ENCODE measurements at places on chromosomes 12 and 14. TPM values are rescaled to one million over a fixed set of nuclear protein-coding genes. Genes with fewer than 3 reads are reported as not detected.

GRCh38 chr14:95192311-95192710 lies 35.0 kb upstream of the DICER1 start:
- H3K27ac ChIP-seq = no peak overlapping the region
- no peak for DNase-seq
- no peaks in the 10 kb centered on the region for H3K4me1 ChIP-seq
- no peak overlapping the region for H3K4me3 ChIP-seq
- no peaks in the 10 kb centered on the region for H3K36me3 ChIP-seq

- no peaks in the 10 kb centered on the region for H3K36me3 ChIP-seq
- no peak overlapping the region for H3K4me3 ChIP-seq
- no peaks in the 10 kb centered on the region for H3K27me3 ChIP-seq
- no peak for DNase-seq
- no peak overlapping the region for H3K27ac ChIP-seq
Observed at GRCh38 chr14:71852181-71852580, 80.0 kb upstream of the RGS6 start.

- no peak overlapping the region for H3K27ac ChIP-seq
- no peak for DNase-seq
Observed at GRCh38 chr12:39329018-39329417, 113.9 kb downstream of the KIF21A start.

Gene GPX2
- total RNA-seq = 2.6 TPM

Gene PAH
- total RNA-seq = 10.1 TPM

Gene WNT1
- total RNA-seq = not detected

DNA sequence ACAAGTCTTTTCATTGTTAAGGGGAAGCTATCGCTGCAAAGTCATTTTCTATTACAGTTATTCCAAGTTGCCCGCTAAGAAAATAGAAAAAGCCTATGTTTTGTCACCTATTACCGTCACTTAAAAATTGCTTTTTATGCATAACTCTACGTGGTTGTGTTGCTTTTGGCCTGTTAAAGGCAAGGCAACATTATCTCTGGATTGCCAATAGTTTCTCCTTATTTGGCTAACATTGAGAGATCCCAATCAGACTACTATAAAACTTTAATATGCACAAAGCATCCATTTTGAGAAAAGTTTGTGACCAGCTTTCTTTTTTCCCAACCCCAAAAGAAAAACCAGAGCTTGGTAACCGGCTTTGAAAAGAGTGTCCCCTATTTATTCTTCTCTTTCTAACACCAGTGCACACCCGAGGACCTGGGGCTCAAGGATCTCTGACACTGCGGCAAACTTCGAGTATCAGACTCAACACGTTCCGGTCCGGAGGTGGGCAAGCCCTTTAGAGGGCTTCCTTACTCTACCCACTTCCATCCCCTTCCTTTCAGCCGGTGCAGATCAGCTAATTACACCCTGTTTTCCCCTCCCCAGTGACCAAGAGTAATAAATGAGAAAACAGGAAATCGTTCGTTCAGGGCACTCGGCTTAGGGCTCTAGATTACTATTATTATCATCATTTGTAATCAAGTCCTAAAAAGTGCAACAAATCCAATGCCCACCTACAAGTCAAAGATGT lies 1.2 kb downstream of the PPP1R12A start:
- H3K4me1 ChIP-seq = peaks cover 22% of the 10 kb centered on the region
- no peak for DNase-seq
- no peaks in the 10 kb centered on the region for H3K36me3 ChIP-seq
- peak overlapping the region; percentile 79 for H3K4me3 ChIP-seq
- H3K27me3 ChIP-seq = no peaks in the 10 kb centered on the region

- no peak overlapping the region for H3K4me3 ChIP-seq
- H3K27ac ChIP-seq = no peak overlapping the region
- H3K36me3 ChIP-seq = no peaks in the 10 kb centered on the region
- no peaks in the 10 kb centered on the region for H3K4me1 ChIP-seq
Observed at GRCh38 chr12:99771659-99772058, 124.1 kb downstream of the GARIN6 start.

Gene INHBE
- total RNA-seq = not detected

DNA sequence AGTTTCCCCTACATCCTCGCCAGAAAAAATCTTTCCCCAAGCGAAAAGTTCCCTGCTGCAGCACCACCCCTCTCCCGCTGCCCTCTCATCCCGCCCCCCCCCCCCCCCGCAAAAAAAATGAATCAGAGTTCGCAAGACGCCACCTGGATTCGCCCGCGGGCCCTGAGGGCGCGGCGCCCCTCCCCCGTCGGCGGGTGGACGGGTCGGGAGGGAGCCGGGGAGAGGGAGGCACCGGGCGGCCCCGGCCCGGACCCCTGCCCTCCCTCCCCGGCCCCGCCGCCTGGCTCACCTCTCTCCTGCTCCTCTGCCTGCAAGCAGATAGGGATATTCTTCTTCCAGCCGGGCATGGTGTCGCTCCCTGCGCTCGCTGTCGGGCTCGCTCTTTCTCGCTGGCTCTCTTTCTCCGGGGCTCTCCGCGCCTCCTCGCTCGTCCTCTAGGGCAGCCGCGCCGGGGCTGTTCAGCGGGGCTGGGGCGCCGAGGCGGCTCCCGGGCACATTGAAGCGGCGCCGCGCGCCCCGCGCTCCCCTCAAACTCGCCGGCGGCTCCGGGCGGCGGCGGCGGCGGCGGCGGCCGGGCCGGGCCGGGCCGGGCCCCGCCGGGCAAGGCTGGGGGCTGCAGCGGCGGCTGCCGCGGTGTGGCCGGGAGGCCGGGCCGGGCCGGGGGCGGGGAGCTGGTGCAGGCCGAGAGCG lies 200.3 kb upstream of the CAND1 start:
- no peaks in the 10 kb centered on the region for H3K27me3 ChIP-seq
- no peaks in the 10 kb centered on the region for H3K36me3 ChIP-seq
- no peaks in the 10 kb centered on the region for H3K4me1 ChIP-seq
- H3K27ac ChIP-seq = peak overlapping the region; percentile 40
- peak; percentile 67 for DNase-seq

Gene KRT82
- not detected for total RNA-seq

GRCh38 chr12:106767954-106768822 lies 6.3 kb upstream of the RIC8B start:
- peak overlapping the region; percentile 74 for H3K27ac ChIP-seq
- DNase-seq = no peak
- H3K36me3 ChIP-seq = no peaks in the 10 kb centered on the region
- H3K27me3 ChIP-seq = no peaks in the 10 kb centered on the region
- H3K4me1 ChIP-seq = peaks cover 4% of the 10 kb centered on the region
- H3K4me3 ChIP-seq = no peak overlapping the region

DNA sequence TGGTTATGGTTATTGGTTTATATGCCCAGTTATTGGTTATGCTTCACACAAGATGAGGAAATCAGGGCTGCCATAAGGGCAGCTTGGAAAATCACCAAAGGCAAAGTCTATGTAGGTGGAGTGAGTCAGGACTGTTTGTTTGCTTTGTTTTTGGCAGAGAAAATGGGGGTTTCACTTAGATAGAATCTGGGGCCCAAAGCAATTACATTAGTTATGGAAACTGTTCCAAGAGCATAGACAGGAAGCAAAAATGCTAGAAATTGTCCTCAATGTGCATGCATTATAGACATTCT lies 2.2 kb downstream of the VAMP1 start:
- H3K36me3 ChIP-seq = peaks cover 15% of the 10 kb centered on the region
- H3K4me3 ChIP-seq = no peak overlapping the region
- H3K4me1 ChIP-seq = no peaks in the 10 kb centered on the region
- no peak for DNase-seq
- H3K27ac ChIP-seq = no peak overlapping the region
- H3K27me3 ChIP-seq = no peaks in the 10 kb centered on the region

GRCh38 chr12:116759783-116760621 lies 21.9 kb downstream of the RNFT2 start:
- no peaks in the 10 kb centered on the region for H3K4me1 ChIP-seq
- DNase-seq = no peak
- no peak overlapping the region for H3K4me3 ChIP-seq
- H3K36me3 ChIP-seq = no peaks in the 10 kb centered on the region

DNA sequence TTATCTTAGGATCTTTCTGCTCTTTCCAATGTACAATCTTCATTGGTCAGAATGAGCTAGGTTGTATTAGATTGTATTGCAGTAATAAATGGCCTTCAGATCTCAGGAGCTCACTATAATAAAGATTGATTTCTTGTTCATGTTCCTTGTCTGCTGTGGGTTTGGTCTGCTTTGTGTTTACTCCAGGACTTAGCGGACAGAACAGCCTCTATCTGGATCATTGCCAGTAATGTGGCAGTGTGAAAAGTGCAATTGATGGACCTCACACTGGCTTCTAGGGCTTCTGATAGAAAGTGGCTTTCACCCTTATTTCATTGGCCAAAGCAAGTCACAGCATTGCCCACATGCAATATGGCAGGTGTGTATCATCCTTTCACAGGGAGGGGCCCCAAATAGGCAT lies 81.2 kb downstream of the BTG1 start:
- peak; percentile 37 for DNase-seq
- H3K36me3 ChIP-seq = no peaks in the 10 kb centered on the region
- no peaks in the 10 kb centered on the region for H3K27me3 ChIP-seq
- no peak overlapping the region for H3K4me3 ChIP-seq
- peaks cover 53% of the 10 kb centered on the region for H3K4me1 ChIP-seq
- H3K27ac ChIP-seq = peak overlapping the region; percentile 82

Gene PLBD1
- total RNA-seq = 35.4 TPM

Gene RECQL
- 11.1 TPM for total RNA-seq

Gene MGAT4C
- 0.08 TPM for total RNA-seq

DNA sequence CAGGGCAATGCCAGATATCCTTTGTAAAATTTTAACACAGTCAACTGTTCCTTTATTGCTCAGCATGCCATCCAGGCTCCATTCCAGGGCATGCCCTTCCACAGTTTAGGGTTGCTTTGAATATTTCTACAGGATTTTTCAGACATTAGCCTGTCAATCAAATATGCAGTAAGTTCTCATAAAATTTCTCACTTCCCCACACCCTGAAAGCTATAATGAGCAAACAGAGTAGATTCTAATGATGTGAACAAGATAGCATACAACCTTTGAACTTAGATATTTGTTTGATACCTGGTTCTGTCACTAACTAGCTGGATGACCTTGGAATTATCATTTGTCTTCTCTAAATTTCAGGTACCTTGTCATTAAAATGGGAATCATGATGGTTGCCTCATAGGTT lies 251.2 kb downstream of the SYT1 start:
- DNase-seq = no peak
- H3K27ac ChIP-seq = no peak overlapping the region
- no peaks in the 10 kb centered on the region for H3K36me3 ChIP-seq
- H3K4me1 ChIP-seq = no peaks in the 10 kb centered on the region

DNA sequence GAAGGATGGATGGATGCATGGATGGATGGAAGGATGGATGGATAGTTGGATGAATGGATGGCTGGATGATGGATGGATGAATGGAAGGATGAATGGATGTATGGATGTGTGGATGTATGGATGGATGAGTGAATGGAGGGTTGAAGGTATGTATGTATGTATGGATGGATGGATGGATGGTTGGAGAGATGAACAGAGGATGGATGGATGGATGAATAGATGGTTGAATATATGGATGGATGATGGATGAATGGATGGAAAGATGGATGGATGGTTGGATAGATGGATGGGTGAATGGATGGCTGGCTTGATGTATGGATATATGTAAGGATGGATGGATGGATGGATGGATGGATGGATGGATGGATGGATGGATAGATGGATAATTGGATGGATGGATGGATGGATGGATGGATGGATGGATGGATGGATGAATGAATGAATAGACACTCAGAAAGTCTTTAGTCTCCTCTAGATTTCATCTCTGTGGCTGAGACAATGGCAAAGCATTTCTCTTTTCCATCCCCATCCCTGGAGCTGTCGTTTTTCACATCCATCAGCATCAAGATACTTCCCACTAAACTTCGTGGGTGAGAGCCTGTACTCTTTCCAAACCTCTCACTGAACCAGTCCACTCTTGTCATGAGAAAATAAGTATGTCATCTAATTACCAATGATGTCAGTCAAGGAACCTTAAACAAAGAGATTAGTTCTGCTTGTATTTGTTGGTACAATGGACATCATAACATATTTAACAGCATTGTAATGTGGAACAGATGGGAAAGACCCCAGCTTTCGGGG lies 74.8 kb upstream of the CLMN start:
- no peak overlapping the region for H3K27ac ChIP-seq
- no peaks in the 10 kb centered on the region for H3K27me3 ChIP-seq
- H3K36me3 ChIP-seq = no peaks in the 10 kb centered on the region
- no peaks in the 10 kb centered on the region for H3K4me1 ChIP-seq
- no peak overlapping the region for H3K4me3 ChIP-seq
- no peak for DNase-seq

DNA sequence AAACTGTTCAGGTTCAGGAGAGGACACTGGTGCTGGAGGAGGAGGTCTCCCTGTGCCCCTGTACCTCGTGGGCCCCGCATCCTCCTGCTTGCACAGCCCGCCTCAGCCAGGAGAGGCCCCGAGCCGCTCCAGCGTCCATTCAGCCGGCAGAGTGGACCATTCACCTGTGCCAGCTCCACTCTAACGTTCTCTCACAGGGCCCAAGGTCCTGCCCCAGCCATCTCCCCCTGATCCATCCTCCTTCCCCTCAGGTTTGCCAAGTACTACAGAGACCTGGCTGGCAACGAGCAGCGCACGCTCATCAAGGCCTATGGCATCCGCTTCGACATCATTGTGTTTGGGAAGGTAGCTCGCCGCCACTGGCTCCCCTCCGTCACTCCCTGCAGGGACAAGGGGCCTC lies 22.2 kb downstream of the P2RX4 start:
- peaks cover 12% of the 10 kb centered on the region for H3K4me1 ChIP-seq
- no peak overlapping the region for H3K27ac ChIP-seq
- no peak overlapping the region for H3K4me3 ChIP-seq

GRCh38 chr12:334125-334524 lies 55.0 kb downstream of the KDM5A start:
- H3K27ac ChIP-seq = no peak overlapping the region
- peaks cover 6% of the 10 kb centered on the region for H3K4me1 ChIP-seq
- no peak overlapping the region for H3K4me3 ChIP-seq
- DNase-seq = no peak
- H3K36me3 ChIP-seq = no peaks in the 10 kb centered on the region
- no peaks in the 10 kb centered on the region for H3K27me3 ChIP-seq

DNA sequence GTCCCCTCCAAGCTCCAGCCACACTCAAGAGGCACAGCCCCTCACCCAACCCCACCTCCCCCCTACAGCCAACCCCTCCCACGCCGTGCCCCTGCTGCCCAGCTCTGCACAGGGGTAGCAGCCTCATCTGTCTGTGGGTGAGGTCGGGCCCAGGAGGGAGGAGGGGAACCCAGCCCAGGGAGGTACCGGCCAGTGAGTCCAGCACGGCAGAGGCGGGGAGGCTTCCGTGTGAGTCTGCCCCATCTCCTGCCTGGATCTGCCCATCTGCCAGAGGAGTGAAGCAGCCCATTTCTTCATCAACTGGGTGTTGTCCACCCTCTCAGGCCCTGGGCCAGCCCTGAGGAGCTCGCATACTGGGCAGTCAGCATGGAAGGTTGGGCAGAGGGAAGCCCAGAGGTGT lies 54.2 kb downstream of the CCNK start:
- H3K4me1 ChIP-seq = no peaks in the 10 kb centered on the region
- H3K36me3 ChIP-seq = no peaks in the 10 kb centered on the region
- peak; percentile 60 for DNase-seq
- no peak overlapping the region for H3K4me3 ChIP-seq
- no peak overlapping the region for H3K27ac ChIP-seq

GRCh38 chr12:92445253-92446082 lies 257.3 kb upstream of the PLEKHG7 start:
- H3K27me3 ChIP-seq = no peaks in the 10 kb centered on the region
- DNase-seq = no peak

Gene KRT72
- not detected for total RNA-seq

GRCh38 chr14:22577334-22577908 lies 11.6 kb downstream of the DAD1 start:
- H3K27me3 ChIP-seq = no peaks in the 10 kb centered on the region
- no peaks in the 10 kb centered on the region for H3K36me3 ChIP-seq
- H3K4me1 ChIP-seq = peaks cover 8% of the 10 kb centered on the region
- no peak overlapping the region for H3K4me3 ChIP-seq
- no peak for DNase-seq
- no peak overlapping the region for H3K27ac ChIP-seq
